NCI-H774 (cell line): ENCODE measurements at places on chromosomes 2 and 18.
A peak's percentile ranks its signal among the peaks of the same experiment; 100 is the strongest.

- no peak for DNase-seq
Observed at GRCh38 chr2:70482401-70482800, 71.2 kb downstream of the TGFA start.

GRCh38 chr2:54423213-54423612 is 32.9 kb upstream of the SPTBN1 start:
- DNase-seq, result no peak

GRCh38 chr2:239583879-239584859 is 183.3 kb upstream of the HDAC4 start:
- DNase-seq, result no peak

DNA sequence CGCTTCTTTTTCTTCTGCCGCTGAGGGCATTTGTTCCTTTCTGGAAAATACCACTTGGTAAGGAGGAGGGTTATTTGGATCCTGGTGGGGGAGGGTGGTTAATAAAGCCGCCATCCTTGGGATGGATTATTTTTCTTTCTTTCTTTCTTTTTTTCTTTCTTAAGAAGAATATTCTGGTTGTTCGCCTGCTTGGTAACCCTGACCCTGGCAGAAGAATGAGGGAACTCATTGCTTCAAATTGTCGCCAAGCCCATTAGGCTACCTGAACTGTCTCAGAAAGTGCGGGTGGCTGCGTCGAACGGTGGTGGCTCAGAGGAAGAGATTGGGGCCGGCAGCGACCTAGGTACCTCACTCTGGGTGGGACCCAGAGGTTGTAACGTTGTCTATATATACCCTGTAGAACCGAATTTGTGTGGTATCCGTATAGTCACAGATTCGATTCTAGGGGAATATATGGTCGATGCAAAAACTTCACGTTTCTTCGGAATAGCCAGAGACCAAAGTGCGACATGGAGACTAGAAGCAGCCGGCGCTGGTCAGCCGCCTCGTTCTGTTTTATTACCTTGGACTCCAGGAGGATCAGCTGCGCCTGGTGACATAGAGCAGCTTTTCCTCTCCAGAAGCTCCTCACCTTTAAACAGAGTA is 1.3 kb upstream of the HOXD4 start:
- no peak for DNase-seq

- no peak for DNase-seq
Observed at GRCh38 chr2:156077041-156077742, 255.3 kb downstream of the NR4A2 start.

GRCh38 chr2:61158356-61158955 is 3.5 kb upstream of the C2orf74 start:
- no peak for DNase-seq

- DNase-seq, result no peak
Observed at GRCh38 chr18:32280188-32280783, 90.4 kb downstream of the MEP1B start.

- peak; percentile 21 for DNase-seq
Observed at GRCh38 chr2:28821295-28821958, 10.8 kb downstream of the SPDYA start.

DNA sequence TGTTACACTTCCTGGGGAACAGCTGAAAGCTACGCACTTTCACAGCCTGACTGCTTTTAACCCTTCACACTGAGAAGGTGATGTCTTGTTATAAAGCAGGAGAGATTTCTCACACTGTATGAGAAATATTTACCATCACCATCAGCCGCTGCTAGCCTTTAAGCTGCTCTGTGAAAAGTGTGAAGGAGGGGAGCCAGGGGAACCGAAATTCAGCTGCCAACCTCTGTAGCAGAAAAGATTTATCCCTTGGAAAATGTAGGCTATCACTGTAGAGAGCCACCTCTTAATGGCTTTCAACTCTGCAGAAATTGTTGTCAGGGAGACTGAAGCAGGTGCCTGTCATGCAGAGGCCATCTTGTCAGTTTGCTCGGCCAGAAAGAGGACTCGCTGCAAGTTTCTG is 145.3 kb downstream of the SP3 start:
- no peak for DNase-seq

- no peak for DNase-seq
Observed at GRCh38 chr2:241505781-241506201, 2.6 kb downstream of the STK25 start.

DNA sequence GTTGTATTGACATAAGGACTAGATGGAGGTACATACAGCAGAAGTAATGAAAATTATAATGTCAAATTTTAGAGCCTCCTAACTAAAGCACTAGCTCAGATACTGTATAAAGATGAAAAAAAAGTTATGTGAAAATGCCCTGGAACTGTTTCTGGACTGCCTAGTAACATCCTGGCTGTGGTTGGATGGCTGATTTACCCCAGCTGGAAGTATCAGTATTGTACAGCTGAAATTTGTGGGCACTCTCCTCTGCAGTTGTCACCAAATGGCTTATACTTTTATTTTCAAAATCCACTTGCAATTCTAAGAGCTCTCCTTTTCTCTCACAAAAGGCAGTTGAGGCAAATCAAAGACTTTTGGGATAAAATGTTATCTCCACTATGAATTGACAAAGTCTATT is 239.2 kb downstream of the RPIA start:
- no peak for DNase-seq

DNA sequence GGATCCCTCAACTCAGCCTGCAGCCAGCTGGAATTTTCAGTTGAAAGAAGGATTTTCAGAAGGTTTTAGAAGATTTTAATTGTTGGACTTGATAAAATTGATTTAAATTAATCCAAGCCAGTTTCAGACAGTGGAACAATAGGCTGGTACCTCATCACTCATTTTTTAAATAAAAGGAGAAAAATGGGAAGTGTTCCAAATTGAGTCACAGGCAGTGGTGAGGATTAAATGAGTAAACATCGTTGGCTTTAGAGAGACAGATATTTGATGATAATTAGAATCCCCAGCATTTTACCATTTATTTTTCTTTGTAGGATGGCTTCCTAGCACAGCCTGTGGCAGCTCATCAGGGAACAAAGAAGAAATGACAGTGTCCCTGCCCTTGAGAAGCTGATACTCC is 7.4 kb downstream of the CXCR4 start:
- peak; percentile 56 for DNase-seq

- peak; percentile 69 for DNase-seq
Observed at GRCh38 chr2:73037947-73038585, 33.4 kb downstream of the SFXN5 start.

GRCh38 chr2:42249887-42250286 is 80.7 kb downstream of the EML4 start:
- peak; percentile 83 for DNase-seq

DNA sequence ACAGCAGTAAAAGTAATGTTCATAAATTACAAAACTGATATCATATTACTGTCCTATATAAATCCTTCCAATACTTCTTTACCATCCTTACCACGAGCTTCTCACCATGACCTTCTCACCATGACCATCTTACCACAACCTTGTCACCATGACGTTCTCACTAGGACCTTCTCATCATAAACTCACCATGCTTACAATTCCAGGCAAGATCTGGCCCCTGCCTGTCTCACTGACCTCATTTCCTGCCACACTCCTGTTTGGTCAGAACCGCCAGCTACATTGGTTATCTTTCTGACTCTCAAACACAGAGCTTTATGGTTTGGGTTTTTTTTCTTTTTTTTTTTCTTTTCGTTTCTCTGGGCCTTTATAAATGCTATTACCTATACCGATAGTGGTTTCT is 827.6 kb downstream of the RNF144A start:
- no peak for DNase-seq

GRCh38 chr2:121418494-121419058 is 112.1 kb upstream of the RNU4ATAC start:
- no peak for DNase-seq

DNA sequence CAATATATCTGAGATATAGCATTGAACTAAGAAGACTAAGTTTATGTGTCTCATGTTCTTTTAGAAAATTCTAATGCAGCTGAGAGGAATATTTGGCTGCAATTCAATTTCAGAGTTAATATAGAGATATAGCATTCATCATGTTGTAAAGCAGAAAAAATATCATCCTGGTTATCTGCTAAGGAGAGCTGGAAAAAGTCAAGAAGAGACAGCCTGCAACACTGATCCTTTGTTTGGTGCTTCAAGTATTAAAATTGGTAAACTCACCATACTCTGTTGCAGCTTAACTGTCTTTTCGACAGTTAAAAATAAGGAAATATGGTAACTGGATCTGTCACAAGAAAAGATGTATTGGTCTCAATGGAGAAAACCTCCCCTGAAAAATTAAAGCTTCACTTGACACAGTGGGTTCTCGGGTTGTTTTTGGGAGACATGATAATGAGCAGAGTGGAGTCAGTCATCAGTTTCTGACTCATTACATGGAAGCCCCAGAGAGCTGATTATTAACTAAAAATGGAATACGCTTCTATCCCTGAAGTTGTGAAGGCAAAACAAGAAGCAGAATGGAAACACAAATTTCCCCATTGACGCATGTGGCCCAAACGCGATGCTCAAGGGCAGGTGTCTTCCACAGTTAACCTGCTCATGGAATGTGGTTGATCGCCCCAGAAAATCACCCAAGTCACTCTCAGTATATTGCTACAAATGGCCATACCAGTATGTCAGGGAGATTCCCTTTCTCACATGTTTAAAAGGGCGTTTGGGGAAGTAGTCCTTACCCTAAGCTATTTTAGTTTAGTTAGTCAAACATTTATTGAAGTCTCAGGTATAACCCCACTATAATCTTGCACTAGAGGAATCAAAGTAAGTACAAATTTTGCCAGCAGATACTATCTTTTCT is 8.2 kb downstream of the BCL2 start:
- no peak for DNase-seq

GRCh38 chr2:98465456-98466226 is 21.0 kb downstream of the INPP4A start:
- peak; percentile 52 for DNase-seq

- DNase-seq, result peak; percentile 49
Observed at GRCh38 chr18:9771261-9771976, 63.3 kb downstream of the RAB31 start.

- no peak for DNase-seq
Observed at GRCh38 chr2:53422979-53423378, 344.6 kb upstream of the CHAC2 start.

- DNase-seq, result no peak
Observed at GRCh38 chr2:201070948-201071478, 458 bp downstream of the HYCC2 start.

GRCh38 chr2:111708476-111709180 is 175.4 kb downstream of the ANAPC1 start:
- DNase-seq, result no peak

DNA sequence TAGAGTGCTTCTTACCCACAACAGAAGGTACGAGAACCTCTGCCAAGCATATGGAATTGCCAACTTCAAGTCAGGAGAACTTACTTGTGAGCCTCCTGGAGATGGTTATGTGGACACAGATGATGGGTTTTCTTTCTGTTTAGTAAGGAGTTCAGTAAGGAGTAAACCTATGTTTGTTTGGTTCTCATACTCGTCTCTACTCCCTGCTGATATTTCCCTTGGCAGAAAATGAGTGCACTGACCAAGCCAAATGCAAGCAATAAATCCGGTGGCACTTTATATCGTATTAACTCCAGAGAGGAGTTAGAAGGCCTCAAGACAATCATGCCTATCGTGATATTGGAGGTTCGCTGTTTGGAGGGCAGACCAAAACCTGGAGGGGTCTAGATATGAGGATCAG is 83.2 kb upstream of the CYP1B1 start:
- DNase-seq, result no peak

GRCh38 chr18:68699043-68699442 is 15.9 kb downstream of the TMX3 start:
- no peak for DNase-seq

GRCh38 chr2:30392097-30392496 is 54.9 kb upstream of the LCLAT1 start:
- DNase-seq, result no peak

DNA sequence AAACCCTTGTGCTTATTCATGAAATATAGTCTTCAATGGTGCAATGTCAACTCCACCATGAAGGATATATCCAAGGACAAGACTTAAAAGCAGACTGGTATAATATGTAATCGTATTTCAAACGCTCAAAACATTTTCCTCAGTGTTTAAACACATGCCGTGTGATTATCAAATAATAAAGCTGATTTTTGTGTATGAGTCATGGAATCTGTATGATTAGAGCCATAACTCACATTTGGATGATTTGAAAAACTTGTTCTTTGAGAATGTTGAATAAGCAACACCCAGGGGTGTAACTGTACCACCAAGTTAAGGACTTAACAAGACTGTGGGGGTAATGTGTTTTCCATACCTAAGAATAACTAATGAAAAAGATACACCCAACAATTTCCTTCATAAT is 215.3 kb downstream of the STK39 start:
- no peak for DNase-seq

- DNase-seq, result no peak
Observed at GRCh38 chr18:23761941-23762340, 72.7 kb downstream of the LAMA3 start.

DNA sequence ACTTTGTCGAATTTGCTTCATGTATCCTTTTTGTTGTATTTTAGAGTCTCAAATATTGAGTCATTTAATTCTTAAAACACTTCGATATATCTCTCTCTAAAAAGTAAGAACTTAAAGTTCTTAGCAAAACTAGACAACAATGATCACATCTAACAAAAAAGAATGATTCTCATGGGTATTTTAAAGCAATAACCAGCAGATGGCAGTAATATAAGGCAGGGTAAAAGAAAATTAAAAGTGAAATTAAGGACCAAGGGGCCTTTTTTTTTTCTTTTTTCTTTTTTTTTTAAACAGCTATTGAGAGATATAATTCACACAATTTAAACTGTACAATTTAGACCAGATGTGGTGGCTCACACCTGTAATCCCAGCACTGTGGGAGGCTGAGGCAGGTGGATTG is 9.9 kb upstream of the AOX1 start:
- no peak for DNase-seq

GRCh38 chr2:1082456-1083205 is 132.0 kb downstream of the SNTG2 start:
- DNase-seq, result no peak

GRCh38 chr18:11667578-11667977 is 21.5 kb upstream of the GNAL start:
- DNase-seq, result no peak

DNA sequence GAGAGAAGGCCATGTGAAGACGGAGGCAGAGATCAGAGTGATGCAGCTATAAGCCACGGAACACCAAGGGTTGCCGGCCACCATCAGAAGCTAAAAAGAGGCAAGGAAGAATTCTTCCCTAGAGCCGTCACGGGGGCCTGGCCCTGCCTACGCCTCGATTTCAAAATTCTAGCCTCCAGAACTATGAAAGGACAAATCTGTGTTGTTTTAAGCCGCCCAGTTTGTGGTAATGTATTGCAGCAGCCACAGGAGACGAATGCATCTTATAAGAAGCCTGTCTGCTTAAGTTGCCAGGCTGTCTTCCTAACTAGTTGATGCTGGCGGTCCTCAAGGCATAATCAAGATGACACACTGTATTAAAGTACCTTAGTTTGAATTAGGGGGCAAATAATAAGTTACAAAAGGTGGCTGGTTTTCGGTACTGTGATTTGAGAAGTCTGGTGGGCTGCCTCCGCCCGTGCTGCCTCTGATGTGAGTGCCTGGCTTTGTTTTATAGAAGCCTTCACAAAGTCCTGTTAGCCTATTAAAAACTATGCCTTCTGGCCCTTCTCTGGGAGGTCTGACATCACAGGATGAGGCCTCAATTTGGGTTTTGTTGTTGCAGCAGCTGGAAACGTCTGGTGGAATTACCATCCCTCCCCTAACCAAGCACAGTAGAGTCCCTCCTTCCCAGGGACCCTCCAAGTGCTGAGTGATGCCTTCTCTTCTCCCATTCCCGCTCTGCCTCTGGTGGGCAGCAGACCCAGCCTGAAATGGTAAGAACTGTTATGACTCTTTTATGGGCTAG is 53.6 kb downstream of the SRD5A2 start:
- no peak for DNase-seq

- DNase-seq, result no peak
Observed at GRCh38 chr2:41947701-41948396, 100.0 kb upstream of the PKDCC start.
